Osteoblast (primary cell): ENCODE measurements at places on chromosomes 3 and 15.

- no peak for DNase-seq
Measured at GRCh38 chr3:9912294-9912935, 4.5 kb upstream of the IL17RC start.

DNA sequence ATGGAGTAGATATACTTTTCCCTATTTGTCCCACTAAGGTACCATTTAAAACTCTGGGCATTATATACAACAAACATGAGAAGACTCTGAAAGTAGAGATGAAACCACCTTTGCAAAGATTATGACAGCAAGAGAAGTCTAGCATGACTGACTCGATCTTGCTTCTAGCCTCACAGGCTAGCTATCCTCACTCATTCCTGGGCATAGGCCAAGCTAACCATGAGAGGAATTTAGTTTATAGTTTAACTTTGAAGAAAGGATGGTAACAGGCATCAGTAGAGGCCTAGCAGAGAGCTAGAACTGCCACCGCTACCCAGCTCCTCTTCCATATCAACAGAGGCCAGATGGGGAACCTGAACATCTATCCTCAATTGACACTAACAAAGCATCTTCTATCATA lies 63.5 kb upstream of the FSIP1 start:
- DNase-seq = no peak

DNA sequence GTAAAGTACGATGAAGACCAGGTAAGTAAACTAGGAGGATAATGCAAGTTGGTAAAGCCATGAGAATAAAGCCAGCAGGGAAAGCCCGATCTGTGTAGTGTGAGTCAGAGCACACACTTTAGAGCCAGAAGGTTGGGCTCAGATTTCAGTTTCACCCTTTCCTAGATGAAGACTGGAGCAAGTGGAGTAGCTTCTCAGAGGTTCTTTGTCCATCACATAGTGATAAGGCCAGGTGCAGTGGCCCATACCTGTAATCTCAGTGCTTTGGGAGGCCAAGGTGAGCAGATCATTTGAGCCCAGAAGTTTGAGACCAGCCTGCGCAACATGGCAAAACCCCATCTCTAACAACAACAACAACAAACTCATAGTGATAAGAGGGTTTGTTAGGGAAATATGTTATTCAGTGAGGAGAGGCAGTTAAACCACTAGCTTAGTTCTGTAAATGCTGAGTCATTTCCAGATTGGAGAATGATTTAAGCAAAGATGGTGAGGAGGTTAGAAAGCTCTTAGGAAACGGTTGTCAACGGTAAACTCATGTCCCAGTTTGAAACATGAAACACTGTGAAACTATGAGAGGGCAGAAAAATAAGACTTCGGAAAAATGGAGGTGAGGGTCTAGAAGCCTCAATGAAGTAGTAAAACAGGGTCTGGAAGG lies 39.0 kb downstream of the IL12A start:
- peak; percentile 57 for DNase-seq

- no peak for DNase-seq
Measured at GRCh38 chr3:135106445-135106844, 311.4 kb downstream of the EPHB1 start.

- no peak for DNase-seq
Measured at GRCh38 chr3:32126305-32127015, 20.0 kb downstream of the GPD1L start.

GRCh38 chr3:136276049-136276755 lies 26.1 kb downstream of the PCCB start:
- DNase-seq = peak; percentile 19

DNA sequence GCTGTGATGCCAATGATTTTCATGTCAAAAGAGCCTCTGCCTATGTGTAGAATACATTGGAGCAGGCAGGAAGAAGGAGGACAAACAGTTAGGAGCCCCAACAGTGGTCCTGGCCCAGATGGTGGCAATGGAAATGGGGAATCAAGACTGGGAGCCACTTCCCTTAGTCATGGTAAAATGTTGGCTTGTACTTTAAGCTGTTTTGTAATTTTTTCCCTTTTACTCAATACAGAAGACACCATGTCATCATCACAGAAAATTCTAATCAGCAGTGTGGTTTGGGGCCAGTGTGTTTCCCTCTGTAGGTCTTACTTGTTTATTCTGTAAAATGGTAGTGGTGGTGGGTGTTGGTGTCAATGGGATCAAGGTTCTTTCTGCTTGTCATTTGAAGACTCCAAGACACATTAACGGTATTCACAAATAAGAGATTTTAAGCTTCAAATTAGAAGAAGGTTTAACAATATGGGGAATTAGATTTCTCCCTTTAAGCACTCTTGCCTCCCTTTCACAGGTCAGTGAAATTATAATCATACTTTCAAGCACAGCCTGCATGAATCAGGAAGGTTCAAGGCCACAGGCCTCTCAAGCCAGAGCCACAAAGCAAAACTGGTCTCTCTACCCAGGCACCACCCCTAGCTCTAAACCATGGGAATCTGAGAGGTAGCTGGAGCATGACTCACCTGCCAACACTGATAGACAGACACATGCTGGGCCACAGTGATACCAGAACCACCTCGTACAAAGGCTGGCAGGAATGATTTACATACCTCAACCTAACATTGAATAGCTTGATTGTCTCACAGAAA lies 24.9 kb downstream of the SIAH2 start:
- no peak for DNase-seq

DNA sequence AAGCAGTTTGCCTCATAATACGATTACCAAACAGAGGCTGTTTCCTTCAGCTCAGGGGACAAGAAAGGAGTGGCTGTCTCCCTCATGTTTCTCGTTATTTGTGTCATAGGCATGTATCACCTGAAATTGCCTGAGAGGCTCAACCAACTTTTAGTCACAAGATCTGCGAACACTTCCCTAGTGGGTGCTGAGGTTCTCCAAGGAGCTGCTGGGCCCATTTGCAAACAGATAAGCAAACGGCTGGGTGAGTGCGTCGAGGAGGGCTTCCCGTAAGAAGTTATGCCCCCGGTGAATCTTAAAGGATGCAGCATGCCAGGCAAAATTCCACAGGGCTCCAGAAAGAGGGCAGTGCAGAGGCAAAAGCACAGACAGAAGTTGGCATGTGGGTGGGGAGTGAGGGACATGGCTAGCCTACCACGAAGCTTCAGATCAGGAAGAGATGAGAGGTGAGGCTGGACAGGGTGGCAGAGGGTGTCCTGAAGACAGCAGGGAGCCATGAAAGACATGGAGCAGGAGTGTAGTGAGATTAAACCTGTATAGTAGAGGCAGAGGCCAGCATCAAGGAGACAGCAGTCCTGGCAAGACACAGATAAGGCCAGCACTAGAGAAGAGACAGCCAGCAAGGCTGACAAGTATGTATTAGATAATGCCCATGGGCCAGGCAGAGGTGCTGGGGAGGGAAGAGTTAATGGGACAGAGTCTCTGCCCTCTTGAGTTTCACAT lies 4.0 kb upstream of the GP9 start:
- DNase-seq = no peak

GRCh38 chr3:114660124-114660523 lies 366.3 kb downstream of the TIGIT start:
- no peak for DNase-seq

DNA sequence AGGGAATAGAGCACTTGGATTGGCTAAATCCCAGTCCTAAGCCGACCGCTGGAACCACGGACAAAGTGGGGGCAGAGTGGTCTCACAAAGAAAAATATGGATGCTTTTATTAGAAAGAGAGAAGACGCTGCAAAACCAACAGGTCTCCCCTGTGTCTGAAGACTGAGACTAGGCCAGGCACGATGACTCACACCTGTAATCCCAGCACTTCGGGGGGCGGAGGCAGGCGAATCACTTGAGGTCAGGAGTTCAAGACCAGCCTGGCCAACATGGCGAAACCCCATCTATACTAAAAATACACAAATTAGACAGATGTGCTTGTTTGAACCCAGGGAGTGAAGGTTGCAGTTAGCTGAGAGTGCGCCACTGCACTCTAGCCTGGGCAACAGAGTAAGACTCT lies 61.8 kb downstream of the ZDHHC19 start:
- DNase-seq = no peak

GRCh38 chr3:105904678-105905284 lies 36.0 kb upstream of the CBLB start:
- DNase-seq = no peak

- no peak for DNase-seq
Measured at GRCh38 chr3:124229420-124229819, 237.5 kb upstream of the ROPN1 start.

DNA sequence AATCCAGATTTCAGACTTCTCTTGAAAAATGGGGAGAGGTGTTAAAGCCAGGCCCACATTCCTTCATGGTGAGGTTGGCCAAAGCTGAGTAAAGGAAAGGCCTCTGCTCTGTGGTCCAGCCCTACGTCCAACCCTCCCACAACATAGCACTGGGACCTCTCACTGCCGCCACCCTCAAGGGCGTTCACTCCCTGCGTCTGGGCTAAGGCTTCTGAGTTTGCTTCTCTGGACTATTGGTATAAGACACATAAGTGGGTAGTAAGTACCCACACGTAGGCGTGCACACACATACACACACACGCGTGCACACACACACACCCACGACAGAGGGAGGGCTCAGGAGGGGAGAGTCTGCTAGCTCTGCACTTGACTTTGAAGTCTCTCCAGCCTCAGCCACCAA lies 80.2 kb upstream of the PXYLP1 start:
- no peak for DNase-seq

DNA sequence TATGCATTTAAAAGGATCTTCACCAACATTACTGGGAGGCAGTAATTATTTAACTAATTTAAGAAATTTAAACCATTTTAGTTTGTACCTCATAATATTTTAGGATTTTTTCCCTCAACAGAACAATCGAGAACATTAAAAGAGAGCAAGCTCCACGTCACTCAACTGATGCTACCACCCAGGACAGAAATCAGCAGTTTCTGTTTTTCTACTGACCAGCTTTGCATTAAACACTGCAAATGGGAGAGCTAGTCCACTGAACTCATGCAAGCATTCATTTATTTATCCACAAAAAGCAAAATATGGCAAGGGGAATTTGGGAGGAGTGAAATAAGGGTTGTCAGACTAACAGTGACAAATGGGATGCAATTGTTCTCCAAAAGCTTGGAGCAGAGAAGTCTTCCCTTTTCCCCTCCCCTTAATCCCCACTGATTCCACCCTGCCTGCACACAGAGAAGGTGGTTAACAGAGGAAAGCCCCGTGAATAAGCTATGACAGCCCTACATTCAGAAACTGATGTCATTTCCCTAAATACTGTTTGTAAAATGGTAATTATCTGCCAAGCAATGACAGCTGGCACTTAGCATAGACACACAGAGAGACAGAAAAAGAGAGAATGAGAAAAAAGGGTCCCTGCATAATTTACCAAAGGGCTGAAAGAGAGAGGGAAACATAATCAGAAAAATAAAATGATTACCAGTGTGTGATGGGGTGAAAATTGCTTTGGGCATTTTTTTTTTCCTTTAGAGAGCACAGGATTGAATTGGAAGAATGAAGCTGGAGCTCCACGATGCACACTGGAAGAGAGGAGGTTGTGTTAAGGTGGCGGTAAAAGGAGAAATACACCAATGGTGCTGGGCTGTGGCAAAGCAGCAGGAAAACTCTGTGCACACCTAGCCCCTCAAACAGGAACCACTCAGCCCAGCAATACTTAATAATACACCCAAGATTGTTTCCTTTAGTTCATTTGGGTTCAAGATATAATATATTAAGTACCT lies 777.4 kb downstream of the TUSC7 start:
- no peak for DNase-seq

- no peak for DNase-seq
Measured at GRCh38 chr3:10815487-10815886, 541 bp upstream of the SLC6A11 start.

DNA sequence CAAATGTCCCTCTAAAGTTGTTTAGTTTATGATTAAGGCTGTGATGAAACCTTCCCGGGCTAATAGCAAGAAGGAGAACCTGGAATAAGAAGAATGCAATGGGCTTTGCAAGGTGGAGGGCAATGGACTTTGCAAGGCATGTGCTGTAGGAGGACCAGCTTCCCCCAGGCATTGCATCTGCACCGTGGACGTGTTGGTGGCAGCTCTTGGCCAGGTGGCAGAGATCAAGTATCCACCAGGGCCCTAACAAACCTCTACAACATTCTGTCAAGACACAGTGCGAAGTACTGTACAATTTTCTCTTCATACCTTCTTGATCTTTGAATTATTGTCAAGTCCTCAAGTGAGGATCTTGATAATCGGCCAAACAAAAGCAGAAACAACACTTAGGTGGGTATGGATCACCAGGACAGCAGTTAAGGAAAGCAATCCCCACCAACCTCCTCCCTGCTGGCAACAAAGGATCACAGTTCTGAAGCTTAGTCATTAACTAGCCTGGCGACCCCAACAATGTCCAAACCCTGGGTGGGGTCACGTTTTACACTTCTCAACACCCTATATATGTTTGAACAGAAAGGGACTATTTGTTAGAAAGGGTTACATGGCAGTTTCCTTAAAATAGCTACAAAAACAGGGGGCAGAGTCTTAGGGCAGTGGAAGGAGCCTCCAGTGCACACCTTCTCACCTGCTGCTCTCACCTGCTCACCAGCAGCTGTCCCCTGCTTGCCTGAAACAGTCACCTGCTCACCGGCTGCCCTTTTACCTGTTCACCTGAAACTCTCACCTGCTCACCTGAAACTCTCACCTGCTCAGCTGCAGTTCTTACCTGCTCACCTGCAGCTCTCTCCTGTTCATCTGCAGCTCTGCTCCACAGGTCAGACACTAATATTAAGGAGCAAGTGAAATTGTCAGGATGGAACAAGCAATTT lies 137.9 kb upstream of the LIPC start:
- DNase-seq = no peak

DNA sequence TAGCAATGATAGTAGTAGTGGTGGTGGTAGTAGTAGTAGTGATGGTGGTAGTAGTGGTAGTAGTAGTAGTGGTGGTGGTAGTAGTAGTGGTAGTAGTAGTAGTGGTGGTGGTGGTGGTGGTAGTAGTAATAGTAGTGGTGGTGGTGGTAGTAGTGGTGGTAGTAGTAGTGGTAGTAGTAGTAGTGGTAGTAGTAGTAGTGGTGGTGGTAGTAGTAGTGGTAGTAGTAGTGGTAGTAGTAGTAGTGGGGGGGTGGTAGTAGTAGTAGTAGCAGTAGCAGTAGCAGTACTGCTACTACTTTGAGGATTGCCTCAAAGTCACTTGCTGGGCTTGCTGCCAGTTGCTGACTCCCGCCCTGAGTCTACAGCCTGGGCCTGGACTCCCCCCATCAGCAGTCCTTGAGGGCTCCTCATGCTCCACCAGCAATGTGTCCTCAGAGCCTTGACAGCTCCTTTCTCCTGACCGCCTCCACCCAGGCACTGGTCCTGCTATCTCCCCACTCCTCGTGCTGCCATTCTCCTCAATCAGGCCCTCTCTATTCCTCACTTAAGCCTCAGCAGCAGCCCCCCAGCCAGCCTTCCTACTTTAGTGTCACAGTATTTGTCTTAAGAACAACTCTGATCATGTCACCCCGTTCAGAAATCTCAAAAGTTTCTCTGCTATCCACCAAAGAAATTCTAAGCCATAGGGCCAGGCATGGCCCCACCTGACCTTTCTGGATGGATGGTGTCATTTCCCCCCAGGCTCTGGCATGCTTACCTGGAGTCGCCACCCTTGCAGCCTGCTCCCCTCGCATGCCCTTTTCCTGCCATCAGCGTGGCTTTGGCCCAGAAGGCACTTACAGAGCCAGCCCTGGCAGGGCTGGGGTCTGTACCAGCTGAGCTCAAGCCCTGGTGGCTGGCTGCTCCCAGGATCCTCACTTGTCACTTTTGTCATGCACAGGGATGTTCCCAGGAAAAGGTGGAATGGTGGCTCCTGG lies 45.6 kb downstream of the DLEC1 start:
- peak; percentile 62 for DNase-seq

GRCh38 chr15:63109920-63110319 lies 11.7 kb upstream of the LACTB start:
- no peak for DNase-seq

- peak; percentile 95 for DNase-seq
Measured at GRCh38 chr15:100873029-100873677, 6.5 kb upstream of the ALDH1A3 start.

- DNase-seq = no peak
Measured at GRCh38 chr3:128073807-128074206, 21.6 kb downstream of the SEC61A1 start.
